Natural killer cell (primary cell): ENCODE measurements at places on chromosomes 3 and 15.

DNA sequence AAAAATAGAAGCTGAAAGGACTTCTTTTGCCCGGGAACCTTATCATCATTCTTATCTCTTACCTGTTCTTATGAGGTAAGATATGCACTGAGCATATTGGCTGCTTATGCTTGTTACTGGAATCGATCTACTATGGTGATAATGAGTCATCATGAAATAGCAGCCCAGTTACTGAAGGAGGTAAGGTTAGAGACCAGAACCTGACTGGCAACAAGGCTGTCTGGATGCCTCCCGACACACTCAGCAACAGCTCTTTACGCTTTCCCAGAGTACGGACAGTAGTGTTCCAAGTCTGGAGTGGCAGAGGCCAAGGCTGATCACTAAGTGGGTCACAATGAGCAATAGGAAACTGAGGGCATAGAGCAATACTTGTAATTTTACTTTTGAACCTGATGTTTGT, 314.1 kb downstream of the NLGN1 start:
- H3K27me3 ChIP-seq: no peaks in the 10 kb centered on the region
- no peak overlapping the region for H3K27ac ChIP-seq
- H3K4me1 ChIP-seq: no peaks in the 10 kb centered on the region
- H3K4me3 ChIP-seq: no peak overlapping the region
- no peak for DNase-seq

DNA sequence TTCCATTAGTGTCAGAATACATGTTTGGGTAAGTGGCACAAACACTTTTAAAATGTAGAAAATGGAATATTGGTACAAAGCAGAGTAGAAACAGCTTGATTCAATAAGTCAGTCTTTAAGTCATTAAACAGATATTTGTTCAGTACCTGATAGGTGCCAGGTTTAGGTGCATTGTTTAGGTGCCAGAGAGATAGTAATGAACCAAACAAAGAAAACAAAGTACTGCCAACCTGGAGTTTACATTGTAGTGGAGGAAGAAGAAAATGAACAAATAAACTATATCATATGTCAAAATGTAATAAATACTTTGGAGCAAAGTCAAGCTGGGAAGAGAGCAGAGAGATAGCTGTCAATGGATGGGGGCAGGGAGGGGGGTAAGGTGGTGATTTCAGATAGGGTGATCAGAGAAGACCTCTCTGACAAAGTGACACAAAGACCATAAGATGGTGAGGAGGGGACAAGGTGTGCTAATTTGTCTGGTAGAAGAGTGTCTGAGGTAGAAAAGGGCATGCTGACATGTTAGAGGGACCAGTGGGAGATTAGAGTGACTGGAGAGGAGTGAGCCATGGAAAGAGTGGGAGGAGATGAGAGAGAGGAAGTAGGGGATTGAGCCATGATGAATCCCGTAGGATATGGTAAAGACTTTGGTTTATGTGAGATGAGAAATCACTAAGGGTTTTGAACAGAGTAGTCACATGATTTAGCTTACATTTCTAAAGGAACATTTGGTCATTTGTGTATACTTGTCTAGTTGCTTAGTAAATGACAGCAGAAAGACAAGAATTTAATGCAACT, 128.2 kb downstream of the UBE2E2 start:
- no peaks in the 10 kb centered on the region for H3K27me3 ChIP-seq
- no peak for DNase-seq
- H3K36me3 ChIP-seq: no peaks in the 10 kb centered on the region
- H3K4me1 ChIP-seq: no peaks in the 10 kb centered on the region

- H3K4me3 ChIP-seq: no peak overlapping the region
- DNase-seq: no peak
- peaks cover 17% of the 10 kb centered on the region for H3K4me1 ChIP-seq
- no peaks in the 10 kb centered on the region for H3K36me3 ChIP-seq
Measured at GRCh38 chr3:134372396-134373270, 1.6 kb downstream of the AMOTL2 start.

DNA sequence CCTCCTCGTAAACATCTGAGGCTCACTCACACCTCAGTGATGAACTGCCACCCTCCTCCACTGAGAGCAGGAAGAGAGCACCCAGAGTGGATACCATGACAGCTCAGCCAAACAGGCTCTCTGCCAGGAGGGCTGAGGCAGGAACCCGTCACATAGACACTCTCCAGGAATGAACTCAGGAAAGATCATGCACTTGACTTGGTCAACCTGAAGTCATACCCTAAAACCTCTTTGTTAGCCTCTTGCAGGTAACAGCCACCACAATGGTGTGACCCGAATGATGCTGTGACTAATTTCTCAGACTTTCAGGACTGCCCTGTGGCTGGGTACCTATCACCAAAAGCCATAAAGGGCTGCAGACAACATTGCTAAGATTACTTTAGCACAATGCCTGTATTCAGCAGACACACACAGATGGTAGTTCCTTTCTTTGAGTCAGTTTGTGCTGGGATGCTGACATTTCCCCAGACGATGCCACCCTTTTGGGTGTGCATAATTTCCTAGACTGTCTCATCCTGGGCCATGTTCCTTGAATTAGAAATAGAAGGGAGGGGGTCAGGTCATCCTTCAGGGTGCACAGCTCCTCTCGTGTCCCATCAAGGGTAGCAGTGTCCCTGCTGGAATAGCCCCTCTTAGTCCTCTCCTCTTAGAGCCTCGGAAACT, 30.3 kb downstream of the CX3CR1 start:
- peak overlapping the region; percentile 57 for H3K27ac ChIP-seq
- peak; percentile 40 for DNase-seq
- peaks cover 2% of the 10 kb centered on the region for H3K36me3 ChIP-seq
- H3K4me1 ChIP-seq: peaks cover 47% of the 10 kb centered on the region
- H3K27me3 ChIP-seq: no peaks in the 10 kb centered on the region
- H3K4me3 ChIP-seq: no peak overlapping the region

- H3K27me3 ChIP-seq: no peaks in the 10 kb centered on the region
- peaks cover 20% of the 10 kb centered on the region for H3K36me3 ChIP-seq
- H3K27ac ChIP-seq: no peak overlapping the region
- H3K4me1 ChIP-seq: no peaks in the 10 kb centered on the region
Measured at GRCh38 chr3:196886144-196886543, 18.4 kb downstream of the SENP5 start.

- H3K27me3 ChIP-seq: no peaks in the 10 kb centered on the region
- DNase-seq: no peak
- H3K4me1 ChIP-seq: no peaks in the 10 kb centered on the region
Measured at GRCh38 chr3:95926904-95927501, 887.4 kb upstream of the EPHA6 start.

- peaks cover 11% of the 10 kb centered on the region for H3K36me3 ChIP-seq
- H3K27me3 ChIP-seq: no peaks in the 10 kb centered on the region
- DNase-seq: no peak
- no peaks in the 10 kb centered on the region for H3K4me1 ChIP-seq
- no peak overlapping the region for H3K27ac ChIP-seq
- H3K4me3 ChIP-seq: no peak overlapping the region
Measured at GRCh38 chr3:149917124-149917667, 53.5 kb downstream of the PFN2 start.

DNA sequence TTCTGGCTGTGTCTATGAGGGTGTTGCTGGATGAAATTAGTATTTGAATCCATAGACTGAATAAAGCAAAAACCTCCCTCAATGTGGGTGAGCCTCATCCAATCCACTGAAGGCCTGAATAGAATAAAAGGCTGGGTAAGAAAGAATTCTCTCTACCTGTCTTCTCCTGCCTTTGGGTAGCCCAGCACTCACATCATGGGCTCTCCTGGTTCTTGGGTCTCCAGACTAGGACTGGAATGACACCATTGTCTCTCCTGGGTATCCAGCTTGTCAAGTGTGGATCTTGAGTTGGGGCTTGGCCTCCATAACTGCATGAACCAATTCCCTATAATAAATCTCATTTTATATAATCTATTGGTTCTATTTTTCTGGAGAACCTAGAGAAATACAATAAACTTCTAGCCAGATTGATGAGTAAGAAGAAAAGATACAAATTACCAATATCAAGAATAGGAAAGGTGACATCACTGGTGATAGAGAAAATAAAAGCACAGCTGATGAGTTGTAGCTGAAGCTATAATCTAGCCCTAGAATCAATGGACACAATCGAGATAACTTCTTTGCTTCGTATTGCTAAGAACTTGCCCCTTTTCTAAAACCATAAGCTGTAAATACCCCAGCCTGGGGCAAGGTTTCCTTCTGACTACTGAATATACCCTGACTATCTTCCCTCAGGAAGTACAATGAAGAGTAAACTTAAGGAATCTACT, 106.4 kb downstream of the ANO10 start:
- no peak overlapping the region for H3K4me3 ChIP-seq
- no peaks in the 10 kb centered on the region for H3K4me1 ChIP-seq
- no peaks in the 10 kb centered on the region for H3K27me3 ChIP-seq

DNA sequence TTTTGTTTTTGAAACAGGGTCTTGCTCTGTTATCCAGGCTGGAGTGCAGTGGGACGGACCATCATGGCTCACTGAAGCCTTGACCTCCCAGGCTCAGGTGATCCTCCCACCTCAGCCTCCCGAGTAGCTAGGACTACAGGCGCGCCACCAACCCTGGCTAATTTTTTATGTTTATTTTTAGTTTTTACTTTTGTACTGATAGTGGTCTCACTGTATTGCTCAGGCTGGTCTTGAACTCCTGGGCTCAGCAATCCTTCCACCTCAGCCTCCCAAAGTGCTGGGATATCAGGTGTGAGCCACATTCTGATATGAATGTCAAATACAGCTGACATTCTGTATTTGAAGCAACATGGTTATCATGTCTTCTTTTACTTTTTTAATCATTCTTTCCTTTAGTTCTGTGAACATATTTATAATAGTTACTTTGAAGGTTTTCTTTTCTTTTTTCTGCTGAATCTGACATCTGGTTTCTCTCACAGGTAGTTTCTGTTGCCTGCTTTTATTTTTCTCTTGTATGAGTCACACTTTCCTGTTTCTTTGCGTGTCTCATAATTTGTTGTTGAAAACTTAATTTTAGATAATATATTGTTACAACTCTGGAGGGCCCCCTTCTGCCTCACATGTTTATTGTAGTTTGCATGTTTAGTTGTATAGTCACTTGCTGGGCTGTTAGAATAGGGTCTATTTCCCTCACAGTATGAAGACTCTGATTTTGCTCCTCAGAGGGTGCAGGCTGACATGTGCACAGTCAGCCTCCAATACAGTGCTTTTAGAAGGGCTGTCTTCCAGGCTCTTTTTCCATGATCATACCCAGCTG, 8.4 kb upstream of the CNTN4 start:
- no peaks in the 10 kb centered on the region for H3K4me1 ChIP-seq
- no peak for DNase-seq
- no peak overlapping the region for H3K27ac ChIP-seq
- no peak overlapping the region for H3K4me3 ChIP-seq

DNA sequence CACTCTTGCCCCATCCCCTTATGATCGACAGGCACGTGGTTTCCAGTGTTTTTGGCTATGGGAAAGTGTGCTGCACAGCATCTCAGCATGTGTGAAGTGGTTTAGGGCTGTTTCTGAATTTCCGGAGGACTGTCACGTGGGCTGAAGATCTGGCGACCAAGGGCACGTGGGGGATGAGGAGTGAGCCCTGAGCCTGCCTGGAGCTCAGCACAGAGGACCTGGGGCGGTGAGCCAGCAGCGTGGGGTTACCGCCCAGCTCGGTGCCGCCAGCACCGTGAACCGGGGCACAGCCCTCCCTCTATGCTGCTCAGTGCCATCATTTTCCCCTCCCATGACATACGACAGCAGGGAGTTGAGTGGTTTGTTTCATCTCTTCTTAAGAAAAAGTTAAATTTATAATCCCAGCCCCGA, 150.2 kb downstream of the DNAJB8 start:
- H3K4me1 ChIP-seq: no peaks in the 10 kb centered on the region
- peak; percentile 89 for DNase-seq
- H3K4me3 ChIP-seq: no peak overlapping the region
- H3K36me3 ChIP-seq: no peaks in the 10 kb centered on the region
- no peaks in the 10 kb centered on the region for H3K27me3 ChIP-seq

- no peak overlapping the region for H3K27ac ChIP-seq
- H3K4me3 ChIP-seq: no peak overlapping the region
- H3K27me3 ChIP-seq: no peaks in the 10 kb centered on the region
- no peaks in the 10 kb centered on the region for H3K4me1 ChIP-seq
- no peaks in the 10 kb centered on the region for H3K36me3 ChIP-seq
- DNase-seq: no peak
Measured at GRCh38 chr3:88809993-88810392, 297.4 kb upstream of the EPHA3 start.

- no peak overlapping the region for H3K4me3 ChIP-seq
- H3K27ac ChIP-seq: no peak overlapping the region
- H3K27me3 ChIP-seq: no peaks in the 10 kb centered on the region
- DNase-seq: no peak
- no peaks in the 10 kb centered on the region for H3K36me3 ChIP-seq
- H3K4me1 ChIP-seq: no peaks in the 10 kb centered on the region
Measured at GRCh38 chr3:102032491-102033383, 183.4 kb downstream of the NFKBIZ start.

- DNase-seq: no peak
- no peaks in the 10 kb centered on the region for H3K4me1 ChIP-seq
- H3K27me3 ChIP-seq: no peaks in the 10 kb centered on the region
Measured at GRCh38 chr3:173753593-173753992, 356.0 kb downstream of the NLGN1 start.

- no peaks in the 10 kb centered on the region for H3K36me3 ChIP-seq
- H3K4me1 ChIP-seq: no peaks in the 10 kb centered on the region
- H3K4me3 ChIP-seq: no peak overlapping the region
- no peak for DNase-seq
Measured at GRCh38 chr3:152497457-152497856, 228.7 kb downstream of the MBNL1 start.

- DNase-seq: no peak
- no peak overlapping the region for H3K27ac ChIP-seq
- no peaks in the 10 kb centered on the region for H3K4me1 ChIP-seq
- no peaks in the 10 kb centered on the region for H3K36me3 ChIP-seq
Measured at GRCh38 chr3:71163198-71163918, 420.2 kb downstream of the FOXP1 start.

GRCh38 chr15:91099616-91099994, 452 bp upstream of the SV2B start:
- peaks cover 15% of the 10 kb centered on the region for H3K4me1 ChIP-seq
- peak; percentile 30 for DNase-seq
- H3K27ac ChIP-seq: no peak overlapping the region
- peaks cover 48% of the 10 kb centered on the region for H3K27me3 ChIP-seq

DNA sequence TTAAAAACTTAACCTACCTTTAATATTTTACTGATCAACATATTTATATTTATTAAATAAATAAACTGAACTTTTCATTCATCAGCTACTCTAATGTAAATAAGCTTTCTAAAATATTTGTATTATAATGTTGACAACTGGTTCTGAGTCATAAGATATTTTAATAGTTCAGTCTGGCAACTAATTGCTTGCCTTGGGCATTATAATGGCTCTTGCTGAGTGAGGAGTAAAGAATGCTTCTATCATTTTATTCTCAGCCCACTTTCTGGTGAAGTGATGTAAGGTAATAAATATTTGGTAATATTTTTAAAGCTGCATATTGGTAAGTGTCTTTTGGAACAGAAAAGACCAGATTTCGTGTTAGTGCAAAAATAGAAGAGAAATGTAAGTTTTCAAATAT, 81.5 kb downstream of the DIPK2A start:
- DNase-seq: no peak
- no peaks in the 10 kb centered on the region for H3K27me3 ChIP-seq
- H3K4me3 ChIP-seq: no peak overlapping the region
- H3K36me3 ChIP-seq: no peaks in the 10 kb centered on the region
- no peaks in the 10 kb centered on the region for H3K4me1 ChIP-seq
- no peak overlapping the region for H3K27ac ChIP-seq

GRCh38 chr3:126558336-126559071, at the start of gene C3orf22:
Gene C3orf22 (minus strand): TSS chr3:126558932. CDS start chr3:126553390, 5,542 bp downstream.
- no peak within 1 kb of the TSS for H3K27ac ChIP-seq
- no peaks in the 10 kb centered on the region for H3K4me1 ChIP-seq
- DNase-seq: no peak
- H3K36me3 ChIP-seq: no peaks in the 10 kb centered on the region
- H3K27me3 ChIP-seq: no peaks in the 10 kb centered on the region

- no peak overlapping the region for H3K4me3 ChIP-seq
- H3K36me3 ChIP-seq: no peaks in the 10 kb centered on the region
- H3K4me1 ChIP-seq: peaks cover 61% of the 10 kb centered on the region
- no peak for DNase-seq
- no peak overlapping the region for H3K27ac ChIP-seq
Measured at GRCh38 chr3:4824926-4825325, 154.3 kb upstream of the BHLHE40 start.
